ENCODE measurements at places on chromosomes 11 and 22.

- no peak for DNase-seq
These were observed 2.5 kb downstream of the FJX1 start for GRCh38 chr11:35620795-35621194.

- no peak for DNase-seq
These were observed 319.3 kb downstream of the CADM1 start for GRCh38 chr11:115184901-115185300.

DNA sequence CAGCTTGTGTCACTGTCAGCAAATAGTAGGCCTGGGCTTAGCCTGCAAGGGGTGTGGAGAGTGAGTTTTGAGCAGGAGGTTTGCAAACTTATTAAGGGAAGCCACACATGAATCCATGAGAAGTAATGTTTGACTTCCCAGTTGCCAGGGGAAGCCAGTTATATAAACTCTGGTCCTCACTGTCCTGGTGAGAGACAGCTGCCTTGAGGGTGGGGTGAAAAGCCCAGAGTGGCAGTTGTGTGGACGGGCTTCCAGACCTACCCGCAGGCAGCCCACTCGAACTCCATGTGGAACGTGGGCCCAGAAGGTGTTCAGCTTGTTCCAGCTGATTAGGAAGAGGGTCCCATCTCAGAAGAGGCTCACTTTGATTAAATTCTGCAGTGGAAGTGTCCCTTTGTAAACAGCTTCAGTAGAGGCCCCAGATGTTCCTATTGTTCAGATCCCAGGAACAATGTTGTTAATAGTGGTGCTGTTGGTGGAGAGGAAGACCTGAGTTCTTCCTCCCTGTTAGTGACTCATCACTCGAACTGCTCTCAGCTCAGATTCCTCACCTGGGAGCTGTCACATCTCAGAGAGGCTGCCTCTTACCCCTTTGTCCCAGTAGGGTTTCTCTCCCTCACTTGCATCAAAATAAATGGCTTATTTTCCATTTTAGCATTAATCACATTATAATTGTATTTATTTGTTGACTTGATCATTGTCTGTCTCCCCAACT lies 63.4 kb downstream of the GRAMD1B start:
- DNase-seq: no peak

- no peak for DNase-seq
These were observed 22.4 kb downstream of the SIK2 start for GRCh38 chr11:111624608-111625007.

- DNase-seq: no peak
These were observed 182.9 kb upstream of the CTSC start for GRCh38 chr11:88520391-88520790.

DNA sequence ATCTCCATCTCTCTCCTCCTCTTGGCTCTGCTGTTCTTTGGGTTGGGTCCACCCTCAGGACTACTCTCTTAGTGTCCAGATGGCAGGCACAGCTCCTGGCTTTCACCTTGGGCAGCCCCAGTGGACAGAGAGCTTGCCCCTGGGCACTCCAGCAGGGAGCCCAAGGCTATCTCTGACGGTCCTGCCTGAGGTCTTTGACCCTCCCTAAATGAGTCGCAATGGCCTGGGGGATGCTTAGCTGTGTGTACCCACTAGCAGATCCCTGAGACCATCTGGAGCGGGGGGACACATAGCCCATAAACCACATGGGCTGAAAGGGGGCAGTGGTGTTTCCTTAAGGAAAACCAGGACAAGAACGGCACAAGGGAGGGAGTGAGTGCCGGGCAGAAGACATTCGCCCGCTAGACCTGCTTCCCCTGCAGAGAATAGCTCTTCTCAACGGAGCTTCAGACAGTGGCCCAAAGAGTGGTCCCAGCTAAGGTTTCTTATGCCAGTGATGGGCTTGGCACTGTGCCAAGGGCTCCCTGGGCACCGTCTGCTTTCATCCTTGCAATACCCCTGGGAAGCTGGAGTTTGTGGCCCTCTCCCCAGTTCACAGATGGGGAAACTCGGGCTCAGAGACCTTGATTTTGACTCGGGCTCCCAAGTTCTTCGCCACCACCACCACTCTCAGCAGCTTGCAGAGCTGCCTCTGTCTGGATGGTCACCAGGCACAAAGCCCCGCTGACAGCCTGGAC lies 53.9 kb upstream of the ANO1 start:
- no peak for DNase-seq

- DNase-seq: no peak
These were observed 188.9 kb downstream of the BRD1 start for GRCh38 chr22:49638788-49639187.

DNA sequence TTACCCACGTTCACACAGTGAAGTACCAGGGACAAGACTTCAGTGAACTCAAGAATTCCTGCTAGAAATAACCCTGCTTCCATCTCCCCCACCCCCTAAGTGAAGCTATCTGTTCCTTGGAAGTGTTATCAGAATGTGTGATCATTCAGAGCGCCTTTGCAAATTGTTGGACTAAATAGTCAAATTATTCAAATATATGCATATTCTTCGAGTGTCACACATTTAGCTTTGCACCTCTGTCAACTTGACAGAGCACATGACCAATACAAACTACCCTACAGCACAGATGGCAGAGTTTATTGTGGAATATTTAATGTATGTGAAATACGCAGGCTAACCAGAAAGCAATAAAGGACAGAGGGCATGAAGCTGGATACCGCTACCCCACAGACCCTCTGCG lies 2.6 kb upstream of the BDNF start:
- DNase-seq: no peak

- no peak for DNase-seq
These were observed 155.0 kb upstream of the CCDC90B start for GRCh38 chr11:83441171-83441570.

Measured in activated T-cell treated with anti-CD3 and anti-CD28 coated beads for 24 hours (primary cell).